Ureter (tissue), 1 donor: ENCODE measurements at places on chromosomes 3 and 15. TPM values are rescaled to one million over a fixed set of nuclear protein-coding genes. Genes with fewer than 3 reads are reported as not detected.

COL7A1 gene
- 62.9 TPM for total RNA-seq

- no peak for DNase-seq
Measured at GRCh38 chr3:148389916-148390315, 307.8 kb upstream of the AGTR1 start.

DNA sequence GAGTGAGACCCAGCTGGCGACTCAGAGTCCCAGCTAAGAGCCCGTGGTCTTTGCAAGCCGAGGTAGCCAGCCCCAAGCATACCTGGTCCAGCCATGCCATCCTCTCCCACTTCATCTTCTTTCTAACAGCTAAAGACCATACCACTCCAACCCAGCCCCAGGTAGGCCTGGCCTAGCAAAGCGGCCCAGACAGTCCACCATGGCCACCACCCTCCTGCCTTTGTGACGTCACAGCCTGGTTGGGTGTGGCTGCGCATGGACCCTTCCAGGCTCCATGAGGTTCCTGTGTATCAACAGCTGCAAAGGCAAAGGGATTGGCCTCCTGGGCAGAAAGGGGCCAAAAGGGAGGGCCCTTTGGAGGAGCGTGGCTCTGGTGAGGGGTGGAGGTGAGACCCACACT lies 4.1 kb downstream of the NTRK3 start:
- no peak for DNase-seq

GRCh38 chr3:188792793-188793192 lies 379.0 kb upstream of the TPRG1 start:
- no peak for DNase-seq

- peak; percentile 80 for DNase-seq
Measured at GRCh38 chr15:78004919-78005634, 72.4 kb downstream of the TBC1D2B start.

GRCh38 chr3:131972091-131972490 lies 62.7 kb downstream of the CPNE4 start:
- no peak for DNase-seq

DNA sequence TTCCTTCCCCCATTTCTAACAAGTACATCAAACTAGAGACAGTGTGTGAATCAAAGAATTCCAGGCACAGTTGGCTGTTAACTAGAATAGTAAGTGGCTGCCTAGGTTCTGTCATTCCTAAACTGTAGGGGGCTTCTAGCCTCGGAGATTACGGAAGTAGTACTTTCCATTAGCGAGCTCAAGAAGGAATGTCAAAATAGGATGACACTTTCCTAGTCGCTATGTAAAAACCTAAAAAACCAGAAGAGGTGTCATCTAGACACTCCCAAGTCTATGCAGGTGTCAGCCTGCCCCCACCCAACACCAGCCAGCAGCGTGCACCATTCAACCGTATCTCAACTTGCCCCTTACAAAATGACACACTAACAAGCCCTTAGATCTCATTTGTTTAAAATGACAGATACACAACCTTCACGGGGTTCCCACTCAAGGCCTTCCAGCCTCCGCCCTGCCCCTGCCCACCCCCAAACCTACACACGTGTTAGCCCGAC lies 874 bp downstream of the INO80 start:
- DNase-seq: no peak
